ENCODE measurements at places on chromosomes 7 and 10.

- DNase-seq: no peak
These were observed 21.3 kb upstream of the TTYH3 start for GRCh38 chr7:2610466-2610865.

GRCh38 chr7:133255486-133255885 is 2.6 kb downstream of the EXOC4 start:
- DNase-seq: no peak

GRCh38 chr10:42955493-42955889 is 121.4 kb upstream of the RET start:
- DNase-seq: no peak

DNA sequence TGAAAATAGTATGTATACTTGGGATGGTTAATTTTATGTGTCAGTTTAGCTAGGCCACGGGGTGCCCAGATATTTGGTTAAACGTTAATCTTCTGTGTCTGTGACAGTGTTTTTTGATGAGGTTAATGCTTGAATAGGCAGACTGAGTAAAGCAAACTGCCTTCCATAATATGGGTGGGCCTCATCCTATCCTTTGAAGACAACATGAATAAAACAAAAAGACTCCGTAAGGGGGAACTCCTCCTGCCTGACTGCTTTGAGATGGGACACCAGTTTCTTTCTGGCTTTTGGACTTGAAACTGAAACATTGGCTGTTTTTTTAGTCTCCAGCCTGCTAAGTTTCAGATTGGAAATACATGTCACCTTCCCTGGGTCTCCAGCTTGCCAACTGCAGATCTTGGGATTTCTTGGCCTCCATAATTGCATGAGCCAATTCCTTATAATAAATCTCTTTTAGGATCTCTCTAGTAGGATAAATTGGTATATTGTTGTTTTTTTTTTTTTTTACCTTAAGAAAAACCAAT is 59.9 kb upstream of the GLCCI1 start:
- DNase-seq: no peak

DNA sequence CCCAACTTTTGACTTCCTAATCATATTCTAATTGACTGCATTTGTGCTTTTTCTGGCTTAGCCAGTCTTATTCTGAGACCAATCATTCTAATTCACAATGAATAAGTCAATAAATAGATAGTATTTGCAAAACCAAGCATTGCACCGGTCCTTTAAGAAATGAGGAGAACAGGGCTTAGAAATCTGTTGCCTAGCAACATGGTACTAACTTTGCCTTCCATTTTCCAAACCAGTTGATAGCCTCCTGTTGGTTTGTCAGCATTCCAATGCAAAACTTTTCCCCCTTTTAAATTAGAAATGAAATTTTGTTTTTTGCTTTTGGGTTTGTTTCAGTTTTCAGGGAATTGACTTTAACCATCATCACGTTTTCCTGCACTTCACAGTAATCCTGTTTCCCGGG is 603.5 kb upstream of the NRP1 start:
- no peak for DNase-seq
